ENCODE measurements at places on chromosomes 7 and 10.

DNA sequence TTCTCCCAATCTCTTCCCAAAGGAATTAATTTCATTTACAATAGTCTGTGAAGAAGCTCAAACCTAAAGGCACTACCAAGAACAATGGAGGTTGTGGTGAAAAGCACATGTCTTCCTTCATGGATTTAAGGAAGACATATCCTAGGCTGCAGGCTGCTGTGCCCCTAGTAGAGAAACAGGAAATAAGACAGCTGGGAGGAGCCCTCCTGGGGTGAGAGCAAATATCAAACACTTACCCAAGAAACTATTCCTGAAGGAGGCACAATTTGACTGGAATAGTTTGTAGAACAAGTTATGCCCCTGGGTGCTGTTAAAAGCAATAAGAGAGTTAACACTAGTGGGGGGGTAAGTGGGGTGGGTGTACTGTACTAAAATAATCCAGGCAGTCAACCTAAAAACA is 30.1 kb downstream of the PDZD8 start:
- DNase-seq: no peak
- H3K4me3 ChIP-seq: peak overlapping the region; percentile 36
- H3K4me1 ChIP-seq: peaks cover 82% of the 10 kb centered on the region
- H3K27ac ChIP-seq: peak overlapping the region; percentile 100
- no peaks in the 10 kb centered on the region for H3K27me3 ChIP-seq

- no peak overlapping the region for H3K4me3 ChIP-seq
- peaks cover 24% of the 10 kb centered on the region for H3K4me1 ChIP-seq
- H3K27ac ChIP-seq: no peak overlapping the region
- no peaks in the 10 kb centered on the region for H3K27me3 ChIP-seq
Measured at GRCh38 chr10:119702583-119702982, 23.3 kb upstream of the INPP5F start.

GRCh38 chr7:91103363-91103762 is 160.9 kb upstream of the FZD1 start:
- no peak overlapping the region for H3K4me3 ChIP-seq
- no peak overlapping the region for H3K27ac ChIP-seq
- DNase-seq: no peak
- H3K4me1 ChIP-seq: no peaks in the 10 kb centered on the region
- no peaks in the 10 kb centered on the region for H3K36me3 ChIP-seq
- H3K27me3 ChIP-seq: no peaks in the 10 kb centered on the region

DNA sequence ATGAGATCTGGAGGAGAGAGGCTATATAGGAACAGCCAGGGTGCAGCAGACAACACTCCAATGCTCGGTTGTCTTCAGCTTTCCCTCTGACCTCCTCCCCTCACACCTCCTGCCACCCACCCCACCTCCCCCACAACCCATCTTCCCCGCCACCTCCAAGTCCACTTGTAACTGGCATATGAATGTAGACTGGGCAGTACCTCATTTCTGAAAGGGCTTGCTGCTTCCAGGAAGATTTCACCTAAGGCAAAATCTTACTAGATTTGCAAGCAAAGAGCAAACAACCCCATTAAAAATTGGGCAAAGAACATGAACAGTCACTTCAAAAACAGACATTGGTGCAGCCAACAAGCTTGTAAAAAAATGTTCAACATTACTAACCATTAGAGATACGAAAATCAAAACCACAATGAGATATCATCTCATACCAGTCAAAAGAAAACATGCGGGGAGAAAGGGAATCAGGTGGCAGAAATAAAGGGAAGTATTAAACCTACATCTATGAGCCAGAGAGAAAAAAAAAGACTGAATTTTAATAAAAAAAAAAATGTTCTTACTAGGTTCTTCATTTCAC is 164.6 kb upstream of the C1GALT1 start:
- H3K4me3 ChIP-seq: no peak overlapping the region
- no peaks in the 10 kb centered on the region for H3K36me3 ChIP-seq
- H3K27ac ChIP-seq: no peak overlapping the region
- no peaks in the 10 kb centered on the region for H3K27me3 ChIP-seq
- H3K4me1 ChIP-seq: no peaks in the 10 kb centered on the region

DNA sequence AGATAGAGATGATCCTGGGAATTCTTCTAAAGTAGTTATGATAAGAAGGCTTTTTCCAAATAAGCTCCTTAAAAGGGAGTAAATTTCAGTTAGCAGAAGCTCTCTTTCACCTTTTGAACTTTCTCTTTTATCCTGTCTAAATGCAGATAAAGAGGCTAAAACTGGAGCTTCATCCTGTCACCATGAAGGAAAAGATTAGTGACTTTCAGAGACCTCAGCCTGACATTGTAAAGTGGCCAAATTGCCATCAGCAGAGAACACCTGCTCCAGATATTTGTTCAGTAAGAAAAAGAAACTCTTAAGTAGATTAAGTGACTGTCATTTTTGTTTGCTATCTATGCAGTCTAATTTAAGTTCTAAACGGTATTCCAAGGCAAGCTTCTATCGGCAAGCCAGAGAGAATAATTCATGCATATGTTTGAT is 18.3 kb downstream of the VWDE start:
- peaks cover 4% of the 10 kb centered on the region for H3K4me1 ChIP-seq
- peaks cover 32% of the 10 kb centered on the region for H3K36me3 ChIP-seq
- no peak overlapping the region for H3K27ac ChIP-seq
- H3K27me3 ChIP-seq: no peaks in the 10 kb centered on the region

DNA sequence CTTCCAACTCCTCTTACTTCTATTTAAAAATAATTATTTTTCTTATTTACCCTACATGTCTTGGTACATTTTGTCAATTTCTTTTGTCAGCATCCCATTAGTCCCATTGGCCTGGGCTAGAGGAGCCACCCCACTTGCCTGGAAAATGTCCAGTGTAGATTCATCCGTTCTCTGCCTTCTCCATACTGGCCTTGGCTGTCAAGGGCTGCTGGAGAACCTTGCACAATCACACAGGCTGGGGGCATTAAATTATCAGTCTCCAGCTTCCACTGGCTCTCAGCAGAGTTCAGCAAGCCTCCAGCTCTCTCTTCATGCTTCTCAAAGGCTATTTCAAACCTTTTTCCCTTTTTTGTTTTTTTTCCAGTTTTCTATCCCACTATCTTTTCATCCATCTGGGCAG is 13.8 kb upstream of the ZCCHC24 start:
- no peaks in the 10 kb centered on the region for H3K36me3 ChIP-seq
- no peaks in the 10 kb centered on the region for H3K4me1 ChIP-seq
- H3K27me3 ChIP-seq: peaks cover 6% of the 10 kb centered on the region

DNA sequence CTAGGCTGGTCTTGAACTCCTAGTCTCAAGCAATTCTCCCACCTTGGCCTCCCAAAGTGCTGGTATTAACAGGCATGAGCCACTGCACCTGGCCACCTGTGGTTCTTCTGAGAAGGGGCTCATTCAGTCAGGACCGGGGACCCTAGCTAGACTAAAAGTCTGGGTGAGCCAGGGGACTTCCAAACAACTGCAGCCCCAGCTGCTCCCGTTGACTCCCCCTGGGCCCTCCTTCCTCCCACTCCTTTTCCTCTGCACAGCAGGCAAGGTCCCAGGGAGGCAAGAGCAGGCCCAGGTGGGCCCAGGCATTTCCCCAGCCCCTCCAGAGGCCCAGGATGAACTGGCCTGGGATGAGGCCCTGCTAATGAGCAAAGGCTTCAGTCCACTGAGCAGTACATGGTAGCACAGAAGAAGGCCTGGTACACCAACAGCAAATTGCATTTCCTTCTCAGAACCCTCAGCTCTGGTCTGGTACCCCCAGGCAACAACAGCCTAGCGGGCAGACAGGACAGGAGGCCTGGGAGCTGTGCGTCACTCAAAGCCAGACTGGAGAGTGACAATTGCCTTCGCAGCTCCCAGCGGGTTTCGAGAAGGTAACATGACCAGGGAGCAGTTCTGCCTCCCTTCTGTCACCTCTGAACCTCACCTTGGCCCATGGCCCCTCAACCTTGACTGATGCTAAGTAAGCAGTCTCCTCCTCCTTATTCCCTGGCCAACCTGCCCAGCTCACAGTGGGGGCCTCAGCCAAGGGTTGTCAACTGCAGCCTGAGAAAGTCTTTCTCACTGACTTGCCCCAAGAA is 30.7 kb upstream of the HSPA12A start:
- no peak overlapping the region for H3K4me3 ChIP-seq
- H3K36me3 ChIP-seq: no peaks in the 10 kb centered on the region
- no peak overlapping the region for H3K27ac ChIP-seq
- no peaks in the 10 kb centered on the region for H3K27me3 ChIP-seq

DNA sequence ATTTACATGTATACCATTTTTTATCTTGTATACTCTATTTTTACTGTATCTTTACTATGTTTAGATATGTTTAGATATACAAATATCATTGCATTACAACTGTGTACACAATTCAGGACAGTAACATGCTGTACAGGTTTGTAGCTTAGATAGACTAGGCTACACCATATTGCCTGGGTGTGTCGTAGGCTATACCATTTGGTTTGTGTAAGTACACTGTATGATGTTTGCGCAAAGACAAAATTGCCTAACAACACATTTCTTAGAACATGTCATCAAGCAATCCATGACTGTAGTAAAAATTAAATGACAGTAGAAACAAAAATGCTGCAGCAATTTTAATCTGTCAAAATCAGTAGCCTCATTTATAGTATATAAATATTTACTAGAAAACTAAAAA is 812.2 kb downstream of the GRM8 start:
- no peak overlapping the region for H3K27ac ChIP-seq
- no peak for DNase-seq
- no peaks in the 10 kb centered on the region for H3K36me3 ChIP-seq
- H3K4me3 ChIP-seq: no peak overlapping the region
- H3K27me3 ChIP-seq: no peaks in the 10 kb centered on the region
- no peaks in the 10 kb centered on the region for H3K4me1 ChIP-seq

Measured in WTC11 (cell line).